ENCODE measurements at places on chromosomes 2 and 18. TPM values are rescaled to one million over a fixed set of nuclear protein-coding genes. Genes with fewer than 3 reads are reported as not detected.
A peak's percentile ranks its signal among the peaks of the same experiment; 100 is the strongest.

GRCh38 chr2:165141601-165142354 is 62.1 kb downstream of the SCN3A start:
- peak; percentile 24 for DNase-seq

DNA sequence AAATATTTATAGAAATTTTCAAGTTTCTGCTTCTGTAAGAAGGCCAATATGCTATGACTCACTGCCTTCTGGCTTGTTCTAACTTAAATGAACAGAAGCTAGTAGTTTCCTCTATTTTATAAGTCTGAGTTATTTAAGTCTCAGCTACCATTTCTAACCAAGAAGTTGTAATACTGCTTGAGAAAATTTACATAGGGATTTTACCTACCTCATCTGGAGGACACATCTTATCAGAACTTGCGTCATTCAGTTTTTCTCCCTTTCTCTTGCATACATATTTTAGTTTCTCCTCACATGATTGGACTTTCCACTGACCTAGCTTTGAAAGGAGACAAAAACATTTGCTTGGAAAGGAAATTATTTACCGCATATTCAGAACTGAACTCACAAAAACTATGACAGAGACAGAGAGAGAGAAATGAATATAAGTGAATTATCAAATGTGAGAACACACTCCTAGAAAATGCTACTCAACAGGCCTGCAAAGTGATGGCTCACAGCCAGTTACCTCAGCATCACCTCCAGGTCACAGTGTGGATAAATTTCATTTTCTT is 81.1 kb upstream of the CD302 start:
- DNase-seq, result no peak

- no peak for DNase-seq
Observed at GRCh38 chr2:1227274-1227900, 185.9 kb upstream of the TPO start.

- DNase-seq, result no peak
Observed at GRCh38 chr2:144671695-144672455, 152.0 kb upstream of the ZEB2 start.

DNA sequence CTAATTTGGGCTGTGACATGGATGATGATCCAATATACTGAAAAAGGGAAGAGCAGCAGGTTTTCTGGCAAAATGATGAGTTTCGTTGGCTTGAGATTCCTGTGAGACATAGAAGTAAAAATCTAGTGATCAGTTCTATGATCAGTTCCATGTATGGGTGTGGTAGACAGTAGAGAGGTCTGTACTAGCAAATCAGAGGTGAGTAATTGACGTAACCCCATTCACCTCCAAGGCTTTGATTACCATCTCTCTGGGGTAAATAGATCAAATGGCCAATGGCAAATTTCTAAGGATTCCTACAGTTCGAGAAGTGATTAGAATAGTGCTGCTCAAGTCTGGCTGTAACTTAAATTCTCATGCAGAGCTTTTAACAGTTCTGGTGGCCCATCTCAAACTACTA is 6.4 kb downstream of the ITGA4 start:
- no peak for DNase-seq

GRCh38 chr2:32925283-32925815 is 21.4 kb upstream of the LTBP1 start:
- no peak for DNase-seq

DNA sequence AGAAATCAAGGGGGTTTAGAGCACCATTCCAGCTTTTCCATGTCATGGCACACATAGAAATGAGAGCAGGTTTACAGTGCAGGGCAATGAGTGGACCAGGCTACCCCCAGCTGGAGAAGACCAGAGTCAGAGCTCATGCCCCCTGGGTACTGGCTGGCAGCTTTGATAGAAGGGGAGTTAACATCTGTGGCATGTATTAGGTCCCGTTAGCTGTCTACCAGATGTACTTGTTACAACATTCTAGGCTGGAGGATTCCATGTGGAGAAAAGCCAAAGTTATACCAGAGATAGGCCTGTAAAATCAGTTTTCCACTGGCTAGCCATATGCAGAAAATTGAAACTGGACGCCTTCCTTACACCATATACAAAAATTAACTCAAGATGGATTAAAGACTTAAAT is 109.2 kb downstream of the CCDC85A start:
- no peak for DNase-seq

DNA sequence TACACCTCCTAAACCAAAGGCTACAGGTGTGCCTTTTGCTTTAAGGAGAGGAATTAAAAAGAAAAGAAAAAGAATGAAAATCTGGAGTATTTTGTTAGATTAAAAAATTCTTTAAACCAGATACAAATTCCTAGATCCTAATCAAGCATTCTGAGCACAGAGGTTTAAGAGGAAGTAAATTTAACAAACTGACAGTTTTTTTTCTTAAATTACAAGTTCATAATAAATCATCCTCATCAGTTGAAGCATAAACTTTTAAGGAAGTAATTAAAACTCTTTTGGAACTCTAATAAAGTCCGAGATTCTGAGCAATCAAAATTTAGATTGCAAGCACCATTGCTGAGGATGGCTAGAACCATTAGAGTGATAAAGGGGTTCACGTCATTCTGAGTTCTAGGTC is 75.1 kb downstream of the POLE4 start:
- no peak for DNase-seq

DNA sequence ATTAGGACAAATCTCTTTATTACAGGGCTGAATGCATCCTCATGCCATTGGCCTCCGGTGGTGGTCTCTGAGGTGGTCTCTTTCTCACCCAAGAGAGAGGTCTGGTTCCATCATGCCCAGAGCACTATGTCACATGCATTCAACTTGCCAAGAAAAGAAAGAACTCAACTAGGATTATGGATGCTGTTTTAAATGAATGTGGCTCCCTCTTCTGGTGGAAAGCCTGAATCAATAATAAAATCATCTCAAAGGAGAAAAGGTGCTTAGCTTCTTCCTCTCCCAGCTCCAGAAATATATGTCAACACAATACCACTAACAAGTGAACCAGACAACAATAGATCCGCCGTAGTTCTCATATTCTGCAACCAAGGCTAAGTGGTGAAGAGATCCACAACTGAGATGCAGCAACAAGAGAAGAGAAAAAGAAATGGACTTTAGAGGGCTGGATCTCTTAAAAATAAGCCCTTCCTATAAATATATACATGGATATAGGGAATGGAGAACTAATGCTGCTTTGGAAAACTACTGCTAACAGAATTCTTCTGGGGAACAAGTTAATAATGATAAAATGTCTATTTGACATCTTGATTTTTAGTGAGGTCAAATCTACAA is 396.8 kb downstream of the NCKAP5 start:
- peak; percentile 54 for DNase-seq

DNA sequence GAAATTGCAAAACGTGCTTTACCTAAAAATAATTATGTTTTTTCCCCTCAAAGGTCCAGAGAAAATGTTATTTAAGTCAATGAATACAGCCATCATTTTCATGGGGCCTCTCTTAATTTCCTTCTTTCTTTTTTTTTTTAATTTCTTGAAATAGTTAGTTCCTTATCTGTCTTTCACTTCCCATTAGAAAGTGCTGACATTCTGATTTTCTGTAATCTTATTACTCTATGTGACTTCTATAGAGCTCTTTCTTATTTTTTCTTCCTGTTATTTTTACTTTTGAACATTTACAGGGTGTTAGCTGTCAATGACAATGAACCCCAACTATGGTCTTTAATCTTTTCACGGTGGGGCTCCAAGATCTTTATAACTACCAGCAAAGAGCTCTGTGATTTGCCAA is 30.0 kb downstream of the CTLA4 start:
- peak; percentile 35 for DNase-seq

DNA sequence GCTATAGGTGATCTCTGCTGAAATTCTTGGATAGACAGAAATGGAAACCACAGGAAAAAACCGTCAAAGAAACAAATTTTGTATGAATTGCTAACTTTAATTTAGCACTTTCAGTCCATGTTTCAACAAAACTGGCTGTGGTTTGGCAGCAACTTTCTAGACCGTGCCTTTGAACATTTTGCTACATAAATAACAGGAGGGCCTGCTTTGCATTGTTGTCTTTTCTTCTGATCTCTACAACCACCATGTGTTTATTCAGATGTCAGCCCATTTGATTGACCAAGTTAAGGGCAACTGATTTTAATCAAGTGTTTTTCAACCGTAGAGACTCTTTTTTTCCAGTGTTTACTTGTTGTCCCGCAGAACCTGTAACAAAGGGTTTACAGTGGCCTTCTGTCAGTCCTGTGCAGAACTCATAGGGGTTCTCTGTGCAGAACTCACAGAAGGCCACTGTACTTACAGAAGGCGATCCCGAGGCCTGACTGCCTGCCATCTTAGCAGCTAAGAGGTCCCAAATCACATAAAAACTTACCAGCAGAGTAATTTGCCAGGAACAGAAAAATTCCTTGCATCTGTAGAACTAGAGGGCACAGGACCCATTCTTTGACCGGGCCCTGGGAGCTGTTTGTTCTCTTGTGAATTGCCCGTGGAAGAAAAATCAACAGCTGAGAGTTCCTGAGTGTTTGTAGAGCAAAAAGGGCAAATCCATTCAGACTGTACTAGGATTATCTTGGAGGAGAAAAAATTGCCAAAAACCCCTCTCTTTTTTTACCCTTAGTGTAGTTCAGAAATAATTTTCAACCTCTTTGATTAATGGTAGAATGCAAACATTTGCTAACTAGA is 120.6 kb downstream of the PRKRA start:
- no peak for DNase-seq

- no peak for DNase-seq
Observed at GRCh38 chr2:146634230-146635097, 1210.4 kb upstream of the ACVR2A start.

- DNase-seq, result no peak
Observed at GRCh38 chr2:42848265-42848664, 55.9 kb upstream of the HAAO start.

DNA sequence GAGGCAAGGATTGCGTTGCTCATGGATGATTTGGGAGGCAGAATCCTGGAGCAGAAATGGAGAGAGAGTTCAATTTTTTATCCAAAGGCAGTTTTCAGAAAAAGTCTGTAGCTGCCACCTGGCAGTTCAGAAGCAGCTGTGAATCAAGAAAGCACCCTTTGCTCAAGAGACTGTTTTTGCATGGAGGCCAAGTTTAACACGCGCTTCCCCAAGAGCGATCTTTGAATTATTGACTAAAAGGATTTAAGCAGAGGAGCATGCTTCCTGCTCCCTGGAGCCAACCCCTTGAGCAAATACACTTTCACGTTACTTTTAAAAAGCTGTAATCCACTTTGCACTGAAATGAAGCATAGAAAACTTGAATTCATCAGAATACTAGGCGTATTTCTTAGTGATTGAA is 252.4 kb downstream of the RNF144A start:
- DNase-seq, result no peak

GRCh38 chr2:219131744-219132143 is 28.9 kb downstream of the NHEJ1 start:
- no peak for DNase-seq

DNA sequence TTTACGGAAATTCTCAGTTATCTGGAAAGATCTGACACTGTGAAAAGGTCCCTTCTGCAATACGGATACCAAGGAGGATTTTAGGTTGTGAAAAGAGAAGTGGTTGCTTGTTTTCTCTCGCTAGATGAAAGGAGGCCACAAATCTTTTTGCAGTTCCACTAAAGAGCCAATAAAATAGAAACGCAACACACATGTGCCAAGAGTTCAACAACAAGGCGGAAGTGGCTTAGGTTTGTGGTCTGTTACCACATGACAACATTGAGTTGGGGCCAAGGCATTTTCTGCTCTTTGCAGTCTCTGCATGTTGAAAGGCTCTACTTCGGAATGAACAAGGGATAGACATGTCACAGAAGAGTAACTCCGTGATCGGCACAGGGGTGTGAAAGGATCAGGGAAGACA is 115.7 kb upstream of the OSR1 start:
- DNase-seq, result no peak

DNA sequence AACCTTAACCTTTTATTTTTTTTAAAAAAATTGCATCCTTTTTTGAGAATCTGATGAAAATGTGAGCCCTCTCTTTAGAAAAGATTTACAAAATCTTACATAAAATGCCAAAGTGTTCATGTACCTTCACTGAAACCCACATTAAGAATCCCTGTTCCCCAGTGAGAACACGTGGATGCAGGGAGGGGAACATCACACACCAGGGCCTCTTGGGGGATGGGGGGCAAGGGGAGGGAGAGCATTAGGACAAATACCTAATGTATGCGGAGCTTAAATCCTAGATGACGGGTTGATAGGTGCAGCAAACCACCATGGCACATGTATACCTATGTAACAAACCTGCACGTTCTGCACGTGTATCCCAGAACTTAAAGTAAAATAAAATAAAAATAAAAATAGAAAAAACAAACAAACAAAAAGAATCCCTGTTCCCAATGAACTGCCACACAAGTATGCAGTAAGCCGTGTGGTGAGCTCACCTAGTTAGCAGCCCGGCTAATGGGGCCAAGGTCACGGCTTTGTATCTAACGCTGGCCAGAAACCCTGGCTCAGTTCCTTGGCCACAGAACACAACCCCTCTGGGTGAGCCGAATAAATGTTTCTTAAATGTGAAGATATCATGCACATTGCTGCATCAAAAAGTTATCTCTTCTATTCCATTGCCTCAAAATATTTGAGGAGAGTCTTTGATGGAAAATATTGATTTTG is 41.4 kb downstream of the CHST9 start:
- no peak for DNase-seq

- DNase-seq, result no peak
Observed at GRCh38 chr18:1846640-1847039, 724.7 kb downstream of the METTL4 start.

DNA sequence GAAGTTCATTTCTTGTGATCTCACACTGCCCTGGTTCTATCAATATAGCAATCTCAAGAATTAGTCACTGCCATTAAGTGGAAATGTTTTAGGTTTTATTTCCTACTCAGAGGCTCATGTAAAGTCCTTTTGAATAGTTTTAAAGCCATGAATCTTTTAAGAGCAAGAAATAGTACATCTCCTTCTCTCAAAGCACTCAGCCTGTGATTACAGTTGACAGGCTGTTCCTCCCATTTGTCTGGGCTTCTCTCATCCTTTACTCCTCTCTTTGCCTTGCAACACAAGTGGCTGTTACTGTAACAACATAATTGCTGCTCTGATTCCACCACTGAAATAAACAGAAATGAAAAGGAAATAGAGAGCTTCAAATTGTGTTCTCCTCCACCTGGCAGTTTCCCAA is 18.4 kb downstream of the GRP start:
- no peak for DNase-seq

GRCh38 chr2:23660237-23660636 is 266.7 kb downstream of the ATAD2B start:
- no peak for DNase-seq

DNA sequence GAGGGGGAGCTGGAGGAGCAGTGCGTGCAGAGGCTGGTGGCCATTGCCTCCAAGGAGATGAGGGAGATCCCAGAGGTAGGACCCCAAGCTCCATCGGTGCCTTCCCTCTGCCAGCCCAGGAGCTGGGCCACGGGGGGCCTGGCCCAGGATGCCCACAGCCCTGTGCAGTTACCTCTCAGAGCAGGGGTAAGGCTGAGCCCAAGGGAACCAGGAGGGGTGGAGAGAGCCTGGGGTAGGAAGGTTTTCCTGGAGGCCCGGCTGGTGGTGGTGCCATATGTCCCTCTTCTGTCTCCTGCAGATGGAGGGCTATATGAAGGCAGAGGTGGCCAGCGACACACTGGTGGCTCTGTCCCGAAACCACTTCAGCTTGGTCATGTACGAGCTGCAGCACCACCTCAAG is 11.4 kb downstream of the MROH2A start:
- no peak for DNase-seq

The ARHGAP15 gene
- 72.1 TPM for total RNA-seq

The PAX8 gene
- 3.6 TPM for total RNA-seq

The CDH7 gene
- not detected for total RNA-seq

The DSC3 gene
- total RNA-seq, result not detected

The DNAH6 gene
- total RNA-seq, result 1.6 TPM

The LIMS2 gene
- 24.9 TPM for total RNA-seq

The SDC1 gene
- total RNA-seq, result 0.10 TPM

The SLC5A7 gene
- not detected for total RNA-seq

The DPYSL5 gene
- total RNA-seq, result not detected

The TSPYL6 gene
- not detected for total RNA-seq

The CFAP65 gene
- not detected for total RNA-seq
